ENCODE measurements at places on chromosomes 4 and X. TPM values are rescaled to one million over a fixed set of nuclear protein-coding genes. Genes with fewer than 3 reads are reported as not detected.

The TMPRSS11B gene
- total RNA-seq, result 0.27 TPM

DNA sequence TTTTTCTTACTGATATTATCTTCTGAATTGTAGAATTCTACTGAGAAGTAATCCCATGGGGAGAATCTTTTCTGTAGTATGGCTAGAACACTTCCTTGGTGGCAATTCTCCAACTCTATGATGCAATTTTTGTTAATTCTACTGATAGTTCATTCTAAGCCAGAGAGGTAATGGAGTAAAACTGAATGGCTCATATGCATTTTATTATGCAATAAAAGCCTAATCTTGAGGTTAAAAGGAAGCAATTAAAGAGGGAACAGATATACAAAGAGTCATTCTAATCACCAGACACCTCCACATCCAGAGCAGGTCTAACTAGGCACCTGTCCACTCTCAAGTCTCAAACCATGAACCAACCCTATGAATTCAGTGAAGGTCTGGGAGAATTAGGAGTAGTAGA is 9.7 kb downstream of the RAP2C start:
- H3K27me3 ChIP-seq, result no peaks in the 10 kb centered on the region
- H3K36me3 ChIP-seq, result peaks cover 6% of the 10 kb centered on the region
- H3K27ac ChIP-seq, result no peak overlapping the region
- DNase-seq, result peak; percentile 9
- no peak overlapping the region for H3K4me3 ChIP-seq
- no peaks in the 10 kb centered on the region for H3K4me1 ChIP-seq

DNA sequence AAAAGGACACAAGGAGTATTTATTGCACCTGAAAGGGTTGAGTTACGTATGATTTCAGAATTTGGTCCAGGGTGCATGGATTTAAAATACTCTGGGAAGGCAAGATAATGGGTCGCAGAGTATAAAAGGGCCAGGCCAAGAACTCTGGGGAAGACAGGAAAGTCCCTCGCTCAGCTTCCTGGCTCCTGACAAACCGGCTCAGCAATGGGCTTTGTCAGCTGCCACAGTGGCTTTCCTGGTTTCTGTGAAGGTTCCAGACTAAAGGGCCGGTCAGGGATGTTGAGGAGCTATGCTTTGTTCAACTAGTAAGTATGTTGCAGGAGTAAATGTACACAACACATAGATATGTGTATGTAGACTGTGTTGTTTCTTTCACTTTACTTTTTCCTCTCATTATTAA is 154.4 kb upstream of the ETNPPL start:
- no peaks in the 10 kb centered on the region for H3K36me3 ChIP-seq
- no peaks in the 10 kb centered on the region for H3K27me3 ChIP-seq
- H3K4me3 ChIP-seq, result no peak overlapping the region

DNA sequence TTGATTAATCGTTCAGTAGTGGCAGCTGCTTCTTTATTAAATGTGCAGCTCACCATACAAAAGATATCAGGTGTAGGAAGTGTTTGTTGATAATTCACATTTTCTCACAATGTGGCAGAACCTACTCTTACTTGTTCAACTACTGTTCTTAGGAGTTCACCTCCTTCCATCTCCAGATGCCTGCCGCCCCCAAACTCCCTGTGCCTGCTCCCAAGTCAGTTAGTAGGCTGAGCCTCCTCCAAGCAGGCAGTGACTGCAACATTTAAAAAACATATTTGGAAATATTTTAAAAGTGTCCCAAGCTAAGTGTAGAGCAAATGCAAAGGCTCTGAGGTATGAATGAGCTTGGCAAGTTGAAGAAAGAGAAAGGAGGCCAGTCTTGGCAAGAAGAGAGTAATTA is 100.2 kb downstream of the AFF2 start:
- H3K4me1 ChIP-seq, result no peaks in the 10 kb centered on the region
- DNase-seq, result no peak
- no peaks in the 10 kb centered on the region for H3K27me3 ChIP-seq

The MAGEC1 gene
- total RNA-seq, result not detected

DNA sequence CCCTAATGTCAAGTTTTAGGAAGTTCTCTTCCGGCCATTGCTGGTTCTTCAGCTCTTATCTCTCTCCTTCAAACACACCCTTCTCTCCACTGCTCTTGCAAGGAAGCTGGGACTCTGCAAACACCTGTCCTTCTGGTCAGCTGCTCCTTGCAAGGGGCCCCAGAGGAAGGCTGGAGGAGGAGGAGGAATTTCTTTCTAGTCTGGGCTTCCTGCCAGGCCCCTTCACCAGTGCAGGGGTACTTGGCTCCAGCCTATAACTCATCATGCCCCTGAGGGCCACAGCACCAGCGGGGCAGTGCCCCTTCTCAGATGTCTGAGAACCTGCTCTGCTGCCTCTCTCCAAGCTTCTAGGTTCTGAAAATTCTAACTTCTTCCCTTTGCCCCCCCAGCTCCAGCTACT is 46.7 kb downstream of the REELD1 start:
- no peaks in the 10 kb centered on the region for H3K27me3 ChIP-seq
- no peaks in the 10 kb centered on the region for H3K36me3 ChIP-seq
- no peak for DNase-seq
- no peak overlapping the region for H3K4me3 ChIP-seq
- peaks cover 7% of the 10 kb centered on the region for H3K4me1 ChIP-seq

The CTAG1A gene
- not detected for total RNA-seq

The GYPE gene
- total RNA-seq, result not detected

The FAM47E gene
- 0.54 TPM for total RNA-seq

GRCh38 chr4:113090954-113091353 is 41.5 kb downstream of the ANK2 start:
- no peak overlapping the region for H3K4me3 ChIP-seq
- no peaks in the 10 kb centered on the region for H3K36me3 ChIP-seq
- H3K27me3 ChIP-seq, result peaks cover 1% of the 10 kb centered on the region
- no peaks in the 10 kb centered on the region for H3K4me1 ChIP-seq
- no peak for DNase-seq
- no peak overlapping the region for H3K27ac ChIP-seq

- H3K27me3 ChIP-seq, result no peaks in the 10 kb centered on the region
- DNase-seq, result no peak
- no peak overlapping the region for H3K27ac ChIP-seq
These were observed 15.9 kb downstream of the CCDC149 start for GRCh38 chr4:24896977-24897376.

GRCh38 chr4:3040452-3041191 is 33.7 kb downstream of the HTT-AS start:
- peaks cover 9% of the 10 kb centered on the region for H3K4me1 ChIP-seq
- no peak for DNase-seq
- H3K27me3 ChIP-seq, result no peaks in the 10 kb centered on the region
- no peaks in the 10 kb centered on the region for H3K36me3 ChIP-seq
- no peak overlapping the region for H3K4me3 ChIP-seq

GRCh38 chr4:121551271-121551670 is 145.5 kb downstream of the ANXA5 start:
- no peak overlapping the region for H3K27ac ChIP-seq
- no peak overlapping the region for H3K4me3 ChIP-seq

The TBX22 gene
- not detected for total RNA-seq

GRCh38 chrX:153875391-153876111 is 10.4 kb downstream of the L1CAM start:
- no peaks in the 10 kb centered on the region for H3K4me1 ChIP-seq
- DNase-seq, result no peak
- H3K4me3 ChIP-seq, result no peak overlapping the region
- no peak overlapping the region for H3K27ac ChIP-seq
- H3K36me3 ChIP-seq, result no peaks in the 10 kb centered on the region

DNA sequence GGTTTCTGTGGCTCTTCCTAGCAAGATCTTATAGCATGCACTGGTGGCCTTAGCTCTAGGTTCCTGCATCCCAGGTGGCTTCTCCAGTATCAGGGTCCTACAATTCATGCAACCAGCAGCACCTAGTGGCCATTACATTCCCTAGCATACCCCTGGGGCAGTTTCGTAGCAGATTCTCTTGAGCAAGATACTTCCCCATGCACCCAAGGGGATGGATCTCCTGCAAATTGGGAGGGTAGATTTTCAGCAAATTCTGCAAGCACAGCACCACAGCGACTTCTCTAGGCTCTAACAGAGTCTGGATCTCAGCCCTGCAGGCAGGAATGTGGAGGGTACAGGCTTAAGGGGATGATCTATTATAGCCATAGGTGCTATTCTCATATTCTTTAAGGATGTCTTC is 13.1 kb upstream of the SLC9B1 start:
- no peak for DNase-seq
- no peaks in the 10 kb centered on the region for H3K4me1 ChIP-seq
- no peaks in the 10 kb centered on the region for H3K36me3 ChIP-seq
- H3K27me3 ChIP-seq, result no peaks in the 10 kb centered on the region
- no peak overlapping the region for H3K27ac ChIP-seq

GRCh38 chr4:26139310-26139924 is 181.4 kb upstream of the RBPJ start:
- no peak for DNase-seq
- H3K27ac ChIP-seq, result no peak overlapping the region
- H3K4me1 ChIP-seq, result no peaks in the 10 kb centered on the region
- H3K36me3 ChIP-seq, result no peaks in the 10 kb centered on the region
- no peaks in the 10 kb centered on the region for H3K27me3 ChIP-seq

- H3K27me3 ChIP-seq, result no peaks in the 10 kb centered on the region
- no peaks in the 10 kb centered on the region for H3K36me3 ChIP-seq
- DNase-seq, result peak; percentile 72
- H3K4me1 ChIP-seq, result no peaks in the 10 kb centered on the region
These were observed 181.4 kb upstream of the NEIL3 start for GRCh38 chr4:177128306-177128705.

The TLR1 gene
- total RNA-seq, result 0.70 TPM

- DNase-seq, result no peak
- H3K27ac ChIP-seq, result no peak overlapping the region
- no peaks in the 10 kb centered on the region for H3K4me1 ChIP-seq
- no peak overlapping the region for H3K4me3 ChIP-seq
- no peaks in the 10 kb centered on the region for H3K36me3 ChIP-seq
These were observed 487.8 kb upstream of the MAGEB18 start for GRCh38 chrX:25650216-25650820.

DNA sequence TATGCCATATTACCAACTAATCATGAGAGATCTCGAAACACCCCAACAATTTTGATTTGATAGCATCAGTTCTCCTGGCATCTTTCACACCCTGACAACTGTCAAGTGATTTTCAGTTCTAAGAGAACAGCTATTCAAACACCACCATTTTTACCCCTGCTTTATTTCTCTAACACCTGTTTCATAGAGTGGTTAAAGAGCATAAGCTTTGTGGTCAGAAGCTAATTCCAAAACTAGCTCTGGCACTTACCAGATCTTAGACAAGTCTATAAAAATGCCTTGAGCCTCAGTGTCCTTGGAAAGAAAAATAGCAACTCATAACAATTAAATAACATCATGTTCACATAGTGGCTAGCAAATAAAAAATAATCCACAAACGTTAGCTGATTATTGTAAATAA is 17.9 kb downstream of the PPA2 start:
- H3K36me3 ChIP-seq, result peaks cover 8% of the 10 kb centered on the region
- H3K4me3 ChIP-seq, result no peak overlapping the region
- H3K4me1 ChIP-seq, result no peaks in the 10 kb centered on the region
- no peaks in the 10 kb centered on the region for H3K27me3 ChIP-seq

The SYTL5 gene
- total RNA-seq, result 8.4 TPM

- no peaks in the 10 kb centered on the region for H3K36me3 ChIP-seq
- H3K27me3 ChIP-seq, result no peaks in the 10 kb centered on the region
- H3K4me3 ChIP-seq, result no peak overlapping the region
- DNase-seq, result no peak
- H3K4me1 ChIP-seq, result peaks cover 2% of the 10 kb centered on the region
- no peak overlapping the region for H3K27ac ChIP-seq
These were observed 46.4 kb downstream of the TBC1D14 start for GRCh38 chr4:6956087-6956433.

- DNase-seq, result no peak
- no peak overlapping the region for H3K27ac ChIP-seq
- H3K4me3 ChIP-seq, result no peak overlapping the region
These were observed 17.5 kb downstream of the TXK start for GRCh38 chr4:48116582-48116981.

The ANOS1 gene
- 15.3 TPM for total RNA-seq

DNA sequence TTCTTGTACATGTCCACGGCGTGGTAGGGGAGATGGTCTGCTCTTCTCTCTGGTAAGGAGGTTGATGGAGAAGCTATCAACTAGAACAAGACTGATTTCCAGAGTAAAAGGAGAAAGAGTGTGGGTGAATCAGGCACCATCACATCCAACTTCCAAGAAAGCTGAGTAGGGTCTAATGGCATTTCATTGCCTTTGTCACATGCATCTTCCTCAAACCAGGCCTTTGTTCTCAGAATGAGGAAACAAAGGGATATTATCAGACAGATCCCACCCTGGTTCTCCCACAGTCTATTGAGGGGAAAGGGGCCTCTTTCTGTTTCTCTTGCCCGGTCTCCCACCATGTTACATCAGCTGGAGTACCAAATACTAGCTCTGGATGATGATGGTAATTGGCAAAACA is 160.2 kb upstream of the RBPJ start:
- no peak overlapping the region for H3K4me3 ChIP-seq
- H3K36me3 ChIP-seq, result no peaks in the 10 kb centered on the region
- no peaks in the 10 kb centered on the region for H3K4me1 ChIP-seq
- DNase-seq, result no peak
- H3K27ac ChIP-seq, result no peak overlapping the region
- no peaks in the 10 kb centered on the region for H3K27me3 ChIP-seq

DNA sequence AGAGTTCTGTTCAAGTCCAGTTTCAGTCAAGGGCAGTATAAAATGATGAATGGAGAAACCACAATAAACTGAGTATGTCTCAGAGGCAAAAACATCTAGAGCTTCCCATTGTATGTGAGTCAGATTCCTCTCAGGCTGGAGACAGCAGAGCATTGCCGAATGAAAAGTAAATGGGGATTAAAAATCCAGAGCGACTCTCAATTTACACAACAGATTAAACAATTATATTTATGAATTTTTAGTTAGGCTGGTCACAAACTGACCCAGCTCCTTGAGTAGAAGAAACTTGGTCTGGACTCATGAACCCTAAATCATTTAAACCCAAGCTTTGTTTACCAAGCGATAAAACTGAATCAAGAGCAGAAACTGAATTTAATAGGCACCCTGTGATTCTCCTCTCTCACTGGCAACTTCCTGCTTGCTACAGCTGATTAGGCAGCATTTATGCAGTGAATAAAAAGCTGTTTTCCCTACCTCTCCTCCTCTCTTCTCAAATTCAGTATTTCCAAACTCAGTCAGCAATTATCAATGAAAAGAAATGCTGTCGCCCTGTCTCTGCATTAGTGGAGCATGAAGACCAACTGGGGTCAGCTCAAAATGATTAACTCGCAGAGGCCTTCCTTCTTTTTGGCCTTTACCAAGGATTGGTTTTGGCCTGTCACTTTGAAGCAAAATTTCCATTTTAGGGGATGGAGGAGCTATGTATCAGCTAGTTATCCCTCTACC is 568.0 kb downstream of the PDHA2 start:
- no peaks in the 10 kb centered on the region for H3K4me1 ChIP-seq
- no peaks in the 10 kb centered on the region for H3K27me3 ChIP-seq
- no peaks in the 10 kb centered on the region for H3K36me3 ChIP-seq
- no peak for DNase-seq

DNA sequence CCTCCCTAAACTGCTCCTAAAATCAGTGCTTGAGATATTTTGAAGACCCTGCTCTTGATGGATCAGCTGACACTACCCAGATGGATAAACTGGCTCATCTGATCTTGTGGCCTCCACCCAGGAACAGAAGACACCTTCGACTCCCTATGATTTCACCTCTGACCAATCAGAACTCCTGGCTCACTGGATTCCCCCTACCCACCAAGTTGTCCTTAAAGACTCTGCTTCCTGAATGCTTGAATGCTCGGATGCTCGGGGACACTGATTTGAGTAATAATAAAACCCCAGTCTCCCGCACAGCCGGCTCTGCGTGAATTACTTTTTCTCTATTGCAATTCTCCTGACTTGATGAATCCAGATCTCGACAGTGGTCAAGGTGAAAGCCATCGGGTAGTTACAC is 12.0 kb upstream of the RPS3A start:
- no peak overlapping the region for H3K4me3 ChIP-seq
- H3K27ac ChIP-seq, result no peak overlapping the region
- H3K27me3 ChIP-seq, result no peaks in the 10 kb centered on the region
- H3K4me1 ChIP-seq, result no peaks in the 10 kb centered on the region

The H2BW2 gene
- total RNA-seq, result not detected

The ITGB1BP2 gene
- total RNA-seq, result 3.2 TPM

Data from astrocyte (in vitro differentiated cells and primary cell).